ENCODE measurements at places on chromosomes 5 and 9.

- no peak for DNase-seq
Measured at GRCh38 chr5:131109540-131110255, 55.4 kb downstream of the HINT1 start.

DNA sequence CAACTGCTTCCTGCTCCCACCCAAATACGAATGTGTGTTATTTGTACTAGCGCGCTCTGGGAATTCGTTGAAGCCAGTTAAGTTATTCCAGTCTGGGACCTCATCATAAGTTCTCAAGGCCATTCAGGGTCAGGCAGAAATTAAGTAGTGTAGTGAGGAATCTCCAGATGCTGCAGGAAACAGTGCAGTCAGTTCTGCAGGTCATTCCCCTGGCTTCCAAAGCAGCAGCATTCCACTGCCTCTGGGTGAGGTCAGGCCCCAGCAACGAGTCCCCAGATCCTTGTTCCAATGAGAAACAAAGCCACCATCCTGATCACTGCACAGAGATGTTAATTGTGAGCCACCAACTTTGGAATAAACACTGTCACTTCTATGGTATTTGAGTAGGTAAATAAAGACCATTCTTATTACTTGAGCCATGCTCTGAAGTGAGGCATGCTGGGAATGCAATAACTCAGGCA is 33.1 kb downstream of the SVEP1 start:
- DNase-seq, result no peak

DNA sequence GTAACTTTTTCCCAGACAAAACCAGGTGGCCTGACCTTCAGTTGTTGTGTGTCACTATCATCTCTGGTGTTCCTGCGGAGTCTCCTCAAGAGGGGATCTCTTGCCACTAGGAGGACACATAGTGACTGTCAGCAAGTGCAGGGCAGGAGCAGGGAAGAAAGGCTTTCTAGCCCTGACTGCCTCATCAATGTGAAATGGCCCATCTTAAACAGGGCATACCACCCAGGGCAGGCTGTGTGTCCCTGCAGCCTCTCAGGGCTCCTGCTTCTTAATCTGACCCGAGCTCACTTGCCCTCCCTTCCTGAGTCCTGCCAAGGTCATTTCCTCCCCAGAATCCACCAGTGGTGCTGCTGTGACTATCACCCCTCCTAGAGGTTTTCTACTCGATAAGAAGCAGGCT is 57.4 kb upstream of the SIMC1 start:
- no peak for DNase-seq

DNA sequence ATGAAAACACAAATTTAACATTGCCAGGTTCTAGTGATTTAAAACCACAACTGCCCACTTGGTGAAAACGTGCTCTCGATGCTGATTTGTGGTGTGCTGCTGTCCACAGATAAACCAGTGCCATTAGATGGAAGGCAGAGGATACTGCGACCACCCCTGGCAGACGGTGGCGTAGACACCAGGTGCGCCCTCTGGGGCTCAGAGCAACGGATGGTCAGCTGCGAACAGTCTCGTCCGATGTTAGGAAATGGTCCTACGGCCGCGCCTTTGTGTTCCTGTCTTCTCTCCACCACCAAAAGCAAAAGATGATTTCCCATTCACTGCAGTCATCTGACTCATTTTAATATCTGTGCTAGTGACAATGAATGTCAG is 43.2 kb downstream of the UBE2QL1 start:
- no peak for DNase-seq

DNA sequence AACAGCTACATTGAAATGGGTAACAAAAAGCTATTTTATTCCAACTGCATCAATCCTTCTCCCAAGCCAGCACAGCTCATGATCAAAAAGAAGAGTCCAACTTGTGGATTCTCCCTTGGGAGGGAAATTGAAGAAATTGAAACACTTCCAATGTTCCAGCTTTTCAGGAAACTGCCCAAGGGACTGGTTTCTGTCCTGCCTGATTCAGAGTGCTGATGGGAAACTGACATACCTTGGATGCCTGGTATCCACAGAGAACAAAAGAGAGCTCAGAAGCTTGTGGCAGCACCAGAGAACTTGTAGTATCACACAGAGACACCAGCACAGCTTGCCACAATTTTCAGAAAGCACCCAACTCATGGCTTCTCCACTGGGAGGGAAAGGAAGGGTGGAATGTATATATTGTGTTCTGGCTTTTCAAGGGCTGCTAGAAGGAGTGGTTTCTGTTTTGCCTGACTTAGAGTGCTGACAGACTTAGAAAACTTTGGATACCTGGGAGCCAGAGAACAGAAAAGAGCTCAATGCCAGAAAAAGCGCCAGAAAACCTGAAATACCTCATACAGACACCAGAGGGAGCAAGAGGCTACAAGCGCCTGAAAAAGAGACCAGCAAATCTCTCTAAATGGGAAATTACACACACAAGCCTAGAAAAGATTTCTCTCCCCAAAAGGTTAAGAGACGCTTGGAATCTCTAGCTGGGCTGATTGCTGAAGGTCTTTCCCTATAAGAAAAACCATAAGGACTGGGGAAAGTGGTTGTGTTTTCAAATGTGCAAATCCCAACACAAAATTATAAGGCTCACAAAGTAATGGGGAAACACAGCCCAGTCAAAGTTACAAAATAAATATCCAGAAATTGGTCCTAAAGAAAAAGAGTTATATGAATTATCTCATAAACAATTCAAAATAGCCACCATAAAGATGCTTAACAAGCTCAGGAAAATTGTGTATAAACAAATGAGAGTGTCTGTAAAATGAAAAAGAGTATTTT is 178.8 kb downstream of the SPOCK1 start:
- DNase-seq, result no peak

DNA sequence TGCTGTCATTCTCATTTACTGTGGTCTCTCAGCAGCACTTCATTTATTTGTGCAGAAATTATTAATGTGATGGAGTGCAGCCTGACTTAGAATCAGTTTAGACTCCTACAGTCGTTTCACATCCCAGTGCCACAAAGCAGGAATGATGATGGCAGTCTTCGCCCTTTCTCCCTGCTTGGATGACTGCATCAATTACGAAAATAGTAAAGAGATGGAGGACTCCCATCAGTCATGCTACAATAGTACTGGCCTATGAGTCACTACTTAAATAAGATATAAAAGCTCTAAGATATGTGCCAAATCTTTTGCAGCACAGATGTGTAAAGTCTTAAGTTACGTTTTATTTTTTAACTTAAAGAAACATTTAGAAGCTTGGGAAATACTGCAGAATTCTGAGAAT is 263.9 kb downstream of the CHSY3 start:
- DNase-seq, result no peak

GRCh38 chr9:102032614-102033013 is 294.2 kb upstream of the GRIN3A start:
- no peak for DNase-seq

DNA sequence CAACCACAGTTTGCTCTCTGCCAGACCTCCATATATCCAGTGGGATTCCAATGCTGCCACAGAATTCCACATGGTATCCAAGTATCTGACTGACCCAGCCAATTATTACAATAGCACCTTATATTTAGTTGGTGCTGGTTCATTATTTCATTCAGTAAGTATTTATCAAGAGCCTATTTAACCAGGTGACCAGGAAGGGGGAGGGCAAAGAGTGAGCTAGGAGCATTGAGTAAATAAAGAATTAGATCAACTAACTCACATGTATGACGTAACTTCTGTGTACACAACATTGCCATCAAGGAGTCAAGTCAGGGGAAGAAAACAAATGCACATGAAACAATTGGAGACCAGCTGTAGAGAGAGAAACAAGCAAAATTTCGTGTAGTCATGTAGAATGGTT is 207.1 kb upstream of the PAPPA start:
- no peak for DNase-seq

GRCh38 chr5:154477382-154478223 is 424 bp downstream of the HAND1 start:
- DNase-seq, result no peak

DNA sequence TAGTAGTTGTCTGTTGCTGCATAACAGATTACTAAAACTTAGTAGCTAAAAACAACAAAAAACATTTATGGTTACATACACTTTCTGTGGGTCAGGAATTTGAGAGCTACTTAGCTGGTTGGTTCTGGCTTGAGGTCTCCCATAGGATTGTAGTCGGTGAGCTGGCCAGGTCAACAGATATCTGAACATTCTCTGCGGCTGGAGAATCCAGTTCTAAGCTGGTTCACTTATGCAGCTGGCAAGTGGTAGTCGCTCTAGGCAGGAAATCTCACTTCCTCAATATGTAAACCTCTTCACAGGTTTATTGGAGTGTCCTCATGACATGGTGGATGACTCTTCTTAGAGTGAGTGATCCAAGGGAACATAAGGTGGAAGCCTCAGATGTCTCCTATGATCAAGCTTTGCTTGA is 65.7 kb upstream of the TNFAIP8 start:
- no peak for DNase-seq

- DNase-seq, result no peak
Measured at GRCh38 chr5:172413601-172414171, 40.6 kb downstream of the SH3PXD2B start.

DNA sequence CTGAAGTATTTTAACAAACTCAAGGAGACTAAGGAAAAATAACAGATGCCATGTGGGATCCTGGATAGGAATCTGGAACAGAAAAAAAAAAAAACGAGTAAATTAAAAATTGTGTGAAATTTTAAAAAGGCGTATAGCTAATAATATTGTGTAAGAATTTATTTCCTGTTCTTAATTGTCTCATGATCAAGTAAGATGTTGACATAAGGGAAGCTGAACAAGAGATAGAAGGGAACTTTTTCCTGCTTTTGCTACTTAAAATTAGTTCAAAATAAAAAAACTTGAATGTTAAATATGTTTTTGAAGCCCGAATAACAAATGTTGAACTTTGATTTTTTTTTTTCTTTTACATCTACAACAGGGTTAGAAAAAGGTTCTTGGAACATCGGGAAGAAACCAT is 10.5 kb downstream of the SNAPC3 start:
- no peak for DNase-seq

GRCh38 chr5:134595458-134595838 is 37.2 kb downstream of the SAR1B start:
- no peak for DNase-seq

DNA sequence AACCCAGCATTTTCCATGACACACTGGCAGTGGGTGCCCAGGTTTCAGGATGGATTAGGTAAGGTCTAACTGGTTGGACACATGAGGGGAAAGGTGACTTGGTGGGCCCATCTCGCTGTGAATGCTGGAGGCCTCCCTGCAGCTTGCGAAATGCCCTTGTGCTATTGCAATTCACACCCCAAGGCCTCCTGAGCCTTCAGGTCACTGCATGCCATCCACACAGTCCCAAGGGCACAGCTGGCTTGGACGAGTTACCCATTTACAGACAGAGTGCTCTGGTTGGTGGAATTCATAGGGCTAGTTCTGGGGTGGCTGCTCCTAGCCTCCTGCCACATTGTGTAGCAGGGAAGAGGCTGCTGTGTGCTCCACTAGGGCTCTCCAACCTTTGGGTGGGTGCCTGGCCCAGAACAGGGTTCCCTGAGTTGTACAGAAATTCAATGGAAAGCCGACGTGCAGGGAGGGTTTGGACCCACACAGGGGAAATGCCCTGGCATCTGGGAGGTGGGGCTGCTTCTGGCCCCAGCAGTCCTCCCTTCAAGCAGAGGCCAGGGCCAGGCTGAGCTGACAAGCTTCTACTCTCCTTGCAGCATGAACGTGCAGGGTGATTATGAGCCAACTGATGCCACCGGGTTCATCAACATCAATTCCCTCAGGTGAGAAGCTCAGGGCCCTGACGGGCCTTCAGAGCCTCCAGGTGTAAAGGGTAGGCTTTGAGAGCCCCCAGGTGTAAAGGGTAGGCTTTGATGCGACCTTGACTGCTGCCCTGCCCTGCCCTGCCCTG is 54.3 kb downstream of the ASS1 start:
- no peak for DNase-seq

- no peak for DNase-seq
Measured at GRCh38 chr9:92506184-92506857, 24.0 kb upstream of the ASPN start.

GRCh38 chr9:34644766-34645314 is 1.6 kb upstream of the GALT start:
- DNase-seq, result no peak

- no peak for DNase-seq
Measured at GRCh38 chr5:7385681-7386080, 10.3 kb upstream of the ADCY2 start.

GRCh38 chr9:21796768-21797167 is 5.7 kb upstream of the MTAP start:
- DNase-seq, result no peak

DNA sequence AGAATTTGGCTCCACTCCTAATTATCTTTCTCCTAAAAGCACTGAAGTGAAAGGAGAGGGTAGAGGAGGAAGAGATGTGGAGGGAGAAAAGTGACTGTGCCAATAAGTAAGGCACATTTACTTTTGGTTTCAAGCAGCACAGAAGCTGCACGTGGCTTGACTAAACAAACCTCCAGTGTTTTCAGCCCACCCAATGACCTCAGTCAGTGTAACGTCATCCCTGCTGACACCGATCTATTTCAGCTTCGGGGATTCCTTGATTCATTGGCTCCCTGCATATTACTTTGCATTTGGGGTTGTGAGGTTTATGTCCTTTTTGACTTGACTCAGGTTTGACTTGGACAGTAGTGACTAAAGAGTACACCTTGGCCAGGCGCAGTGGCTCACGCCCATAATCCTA is 35.6 kb upstream of the NIM1K start:
- DNase-seq, result no peak

- no peak for DNase-seq
Measured at GRCh38 chr5:131609774-131610173, 25.3 kb downstream of the RAPGEF6 start.

- DNase-seq, result no peak
Measured at GRCh38 chr9:27542508-27542907, 12.9 kb upstream of the MOB3B start.

- DNase-seq, result no peak
Measured at GRCh38 chr9:106936680-106937079, 73.7 kb downstream of the ZNF462 start.

GRCh38 chr5:74226716-74227485 is 413.6 kb downstream of the ENC1 start:
- no peak for DNase-seq

DNA sequence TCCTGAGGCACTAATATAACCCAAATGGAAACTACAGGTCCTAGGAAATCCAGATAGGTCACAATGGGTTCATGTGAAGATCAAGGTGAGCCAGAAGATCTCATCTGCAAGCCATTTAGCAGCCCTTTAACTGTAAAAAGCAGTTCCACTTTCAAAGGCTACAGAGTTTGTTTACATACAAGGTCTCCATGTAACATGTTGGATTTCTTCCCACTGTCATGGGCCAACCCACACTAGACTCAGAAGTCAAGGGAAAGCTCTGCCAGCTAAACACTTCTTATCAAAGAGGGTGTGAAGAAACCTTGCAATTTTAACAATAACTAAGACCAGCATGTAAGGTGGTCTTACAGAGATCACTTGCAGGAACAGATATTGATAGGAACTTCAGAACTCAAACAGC is 3.8 kb upstream of the CTNNAL1 start:
- DNase-seq, result no peak

GRCh38 chr9:127428348-127428747 is 4.2 kb downstream of the ZNF79 start:
- DNase-seq, result no peak

- DNase-seq, result no peak
Measured at GRCh38 chr5:172185096-172185461, 2.9 kb downstream of the STK10 start.
